LNCaP clone FGC (cell line): ENCODE measurements at places on chromosomes 4 and X.

DNA sequence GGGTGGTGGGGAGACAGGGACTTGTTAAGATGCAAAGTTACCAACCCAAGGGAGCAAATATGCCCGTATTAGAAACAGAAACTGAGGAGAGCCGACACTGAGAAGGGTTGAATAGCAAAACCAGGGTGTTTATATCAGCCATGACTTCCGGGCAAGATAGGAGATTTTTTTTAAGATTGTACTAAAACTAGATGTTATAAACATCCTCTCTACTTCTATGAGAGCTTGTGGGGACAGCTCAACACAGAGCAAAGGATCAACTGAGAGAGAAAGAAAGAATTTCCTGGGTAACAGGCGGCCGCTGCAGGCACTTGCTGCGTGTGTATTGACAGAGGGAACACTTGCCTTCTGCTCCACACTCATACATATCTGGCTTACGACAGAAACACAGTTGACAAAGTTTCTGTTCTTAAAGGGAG, 49.1 kb upstream of the FBXW7 start:
- DNase-seq: no peak

DNA sequence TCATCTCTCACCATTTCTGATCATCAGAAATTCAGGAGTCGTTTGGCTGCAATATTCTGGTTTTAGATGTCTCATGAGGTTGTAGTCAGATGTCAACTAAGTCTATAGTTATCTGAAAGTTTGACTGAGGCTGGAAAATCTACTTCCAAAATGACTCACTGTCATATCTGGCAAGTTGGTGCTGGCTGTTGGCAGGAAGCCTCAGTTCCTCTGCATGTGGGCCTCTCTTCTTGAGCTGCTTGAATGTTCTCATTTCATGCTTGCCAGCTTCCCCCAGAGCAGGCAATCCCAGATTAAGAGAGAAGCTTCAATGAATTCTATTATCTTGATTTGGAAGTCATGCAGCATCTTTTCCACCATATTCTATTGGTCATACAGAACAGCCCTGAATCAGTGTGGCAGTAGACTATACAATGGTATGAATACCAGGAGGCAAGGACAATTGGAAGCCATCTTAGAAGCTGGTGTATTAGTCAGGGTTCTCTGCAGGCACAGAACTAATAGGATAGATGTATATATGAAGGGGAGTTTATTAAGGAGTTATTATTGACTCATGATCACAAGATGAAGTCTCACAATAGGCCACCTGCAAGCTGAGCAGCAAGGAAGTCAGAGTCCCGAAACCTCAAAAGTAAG, 46.8 kb upstream of the ELF2 start:
- DNase-seq: no peak

- no peak for DNase-seq
Observed at GRCh38 chr4:105162123-105162796, 15.6 kb downstream of the TET2 start.

- DNase-seq: no peak
Observed at GRCh38 chr4:168769837-168770236, 240.2 kb downstream of the CBR4 start.

DNA sequence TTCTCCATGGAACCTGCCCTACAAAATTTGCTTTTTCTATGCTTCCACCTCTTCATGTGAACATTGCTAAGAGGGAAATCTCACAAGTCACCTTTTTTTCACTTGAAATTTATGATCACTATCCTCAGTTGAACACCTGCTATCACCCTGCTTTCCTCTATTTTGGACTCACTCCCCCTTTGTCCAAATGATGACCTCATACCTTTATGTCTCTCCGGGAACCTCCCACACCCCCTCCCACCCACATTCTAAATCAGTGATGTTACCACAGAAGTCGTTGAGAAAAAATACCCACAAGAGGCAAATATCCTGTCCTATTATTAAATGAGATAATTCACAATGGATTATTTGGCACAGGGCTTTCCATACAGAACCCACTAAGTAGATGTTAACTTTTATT, 156.5 kb downstream of the RNF150 start:
- DNase-seq: no peak

- DNase-seq: no peak
Observed at GRCh38 chrX:85375333-85375738, 4.1 kb downstream of the POF1B start.

GRCh38 chrX:97909245-97909644, 1025.5 kb downstream of the RPA4 start:
- no peak for DNase-seq

- DNase-seq: no peak
Observed at GRCh38 chr4:152290366-152290921, 245.4 kb downstream of the FBXW7 start.

DNA sequence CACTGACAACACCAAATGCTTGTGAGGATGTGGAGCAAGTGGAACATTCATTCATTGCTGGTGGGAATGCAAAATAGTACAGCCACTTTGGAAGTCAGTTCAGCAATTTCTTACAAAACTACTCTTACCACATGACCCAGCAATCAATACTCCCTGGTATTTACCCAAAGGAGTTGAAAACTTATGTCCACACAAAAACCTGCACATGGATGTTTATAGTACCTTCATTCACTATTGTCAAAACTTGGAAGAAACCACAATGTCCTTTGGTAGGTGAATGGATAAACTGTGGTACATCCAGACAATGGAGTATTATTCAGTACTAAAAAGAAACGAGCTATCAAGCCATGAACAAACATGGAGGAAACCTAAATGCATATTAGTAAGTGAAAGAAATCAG, 27.5 kb downstream of the HUWE1 start:
- DNase-seq: no peak

DNA sequence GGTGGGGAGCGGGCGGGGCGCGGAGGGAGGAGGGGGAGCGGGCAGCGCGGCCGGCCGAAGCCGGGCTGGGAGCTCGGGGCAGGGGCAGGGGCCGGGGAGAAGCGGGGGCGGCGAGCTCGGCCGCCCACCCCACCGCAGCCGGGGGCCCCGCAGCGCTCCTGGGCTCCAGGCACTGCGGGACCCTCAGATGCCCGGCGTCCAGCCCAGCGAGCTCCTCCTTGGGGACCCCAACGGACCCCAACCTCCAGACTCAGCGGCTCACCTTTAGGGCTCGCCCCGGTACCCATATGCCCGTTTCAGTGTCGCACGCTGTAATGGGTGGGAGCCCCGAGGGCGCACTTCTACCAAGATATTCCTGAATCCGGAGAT, 357 bp upstream of the ADGRG2 start:
- DNase-seq: no peak

DNA sequence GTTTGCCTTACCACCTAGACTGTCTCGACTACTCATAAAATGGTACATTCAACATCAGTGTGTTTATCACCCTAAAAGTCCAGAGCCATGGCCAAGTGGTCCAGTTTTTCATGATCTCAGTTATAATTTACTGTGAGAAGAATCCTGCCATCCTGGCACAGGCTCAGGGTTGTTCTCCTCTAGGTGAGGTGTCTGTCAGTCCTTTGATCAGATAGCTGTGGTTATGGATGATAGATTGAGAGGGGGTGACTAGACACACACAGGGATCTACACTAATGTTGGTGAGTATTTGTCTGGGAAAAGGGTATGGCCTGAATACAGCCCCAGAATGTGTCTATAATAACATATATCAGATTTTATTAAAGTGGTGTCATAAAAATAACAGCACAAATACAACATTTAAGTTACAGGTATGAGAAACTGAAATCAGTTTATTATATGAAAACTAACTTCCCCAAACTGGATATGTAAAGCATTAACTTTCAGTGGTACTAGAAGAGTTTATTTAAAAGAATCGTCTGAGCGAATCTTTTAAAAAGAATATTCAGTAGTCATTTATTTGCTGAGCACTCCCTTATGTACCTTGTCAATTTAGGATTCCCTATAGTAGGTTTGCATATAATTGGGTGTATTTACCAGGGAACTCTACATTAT, 93.3 kb downstream of the STIM2 start:
- no peak for DNase-seq

- no peak for DNase-seq
Observed at GRCh38 chrX:95056901-95057300, 1382.9 kb downstream of the FAM133A start.

GRCh38 chr4:186886759-186887158, 163.1 kb upstream of the FAT1 start:
- no peak for DNase-seq

- DNase-seq: no peak
Observed at GRCh38 chr4:74157154-74157553, 764 bp upstream of the MTHFD2L start.

- DNase-seq: no peak
Observed at GRCh38 chr4:185108669-185109068, 34.4 kb upstream of the SLC25A4 start.

DNA sequence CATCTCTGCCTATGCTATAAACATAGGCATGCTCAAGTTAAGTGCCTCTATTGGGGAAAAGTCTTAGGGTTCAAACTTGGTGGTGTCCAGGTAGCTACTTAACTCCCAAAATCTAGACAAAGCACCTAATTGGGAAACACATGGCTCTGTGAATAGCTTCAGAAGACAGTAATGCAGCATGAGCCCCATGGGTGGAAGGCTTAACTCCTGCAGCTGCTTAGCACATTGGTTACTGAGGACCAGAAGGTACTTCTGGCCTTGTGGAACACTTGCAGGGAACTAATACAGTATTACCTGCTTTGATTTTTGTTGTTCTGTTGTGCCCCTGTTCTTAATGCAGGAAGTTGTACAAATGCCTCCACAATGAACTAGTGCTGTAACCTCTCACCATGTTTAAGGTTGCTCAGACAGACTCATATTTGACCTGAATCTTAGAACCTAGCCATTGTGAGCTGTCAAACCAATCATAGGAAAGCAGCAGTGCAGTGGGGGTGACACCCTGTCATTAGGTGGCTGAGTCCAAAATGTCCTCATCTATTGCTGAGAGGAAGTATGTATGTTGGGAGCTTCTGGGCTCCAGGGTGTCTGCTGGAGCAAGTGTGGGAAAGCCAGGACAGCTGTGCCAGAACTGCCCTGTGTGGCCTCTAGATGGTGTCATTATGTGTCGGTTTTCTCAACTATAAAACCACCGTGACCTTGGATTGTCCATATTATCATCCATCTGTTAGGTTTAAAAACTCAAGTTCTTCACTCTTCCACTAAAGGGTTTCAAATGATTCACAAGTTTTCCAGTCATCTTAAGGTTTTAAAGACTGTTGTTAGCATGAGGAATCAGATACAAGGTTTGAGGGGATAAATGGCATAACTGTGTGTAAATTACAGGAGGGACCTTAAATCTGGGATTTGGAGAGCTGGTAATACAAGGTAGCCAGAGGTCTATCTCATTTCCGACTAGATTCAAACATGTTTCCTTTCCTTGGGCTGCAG, 69.9 kb upstream of the WDR1 start:
- DNase-seq: no peak

DNA sequence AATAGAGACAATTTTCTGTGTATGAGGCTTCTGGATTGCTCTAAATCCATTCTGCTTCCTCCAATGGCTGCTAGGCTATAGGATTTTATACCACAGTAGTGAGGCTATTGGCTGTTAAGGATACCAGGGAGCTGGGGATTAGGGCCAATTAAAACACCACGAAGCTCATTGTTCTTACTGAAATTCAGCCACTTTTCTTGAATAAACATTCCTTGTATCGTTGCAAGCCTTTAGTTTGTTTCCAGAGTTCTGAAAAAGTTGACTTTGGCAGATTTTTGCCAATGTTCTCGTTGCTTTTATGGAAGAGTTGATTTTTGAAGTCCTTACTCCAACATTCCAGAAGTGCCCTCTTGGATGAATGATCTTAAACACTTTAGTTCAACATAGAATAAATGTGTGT, 238.4 kb upstream of the TEX13A start:
- DNase-seq: no peak

DNA sequence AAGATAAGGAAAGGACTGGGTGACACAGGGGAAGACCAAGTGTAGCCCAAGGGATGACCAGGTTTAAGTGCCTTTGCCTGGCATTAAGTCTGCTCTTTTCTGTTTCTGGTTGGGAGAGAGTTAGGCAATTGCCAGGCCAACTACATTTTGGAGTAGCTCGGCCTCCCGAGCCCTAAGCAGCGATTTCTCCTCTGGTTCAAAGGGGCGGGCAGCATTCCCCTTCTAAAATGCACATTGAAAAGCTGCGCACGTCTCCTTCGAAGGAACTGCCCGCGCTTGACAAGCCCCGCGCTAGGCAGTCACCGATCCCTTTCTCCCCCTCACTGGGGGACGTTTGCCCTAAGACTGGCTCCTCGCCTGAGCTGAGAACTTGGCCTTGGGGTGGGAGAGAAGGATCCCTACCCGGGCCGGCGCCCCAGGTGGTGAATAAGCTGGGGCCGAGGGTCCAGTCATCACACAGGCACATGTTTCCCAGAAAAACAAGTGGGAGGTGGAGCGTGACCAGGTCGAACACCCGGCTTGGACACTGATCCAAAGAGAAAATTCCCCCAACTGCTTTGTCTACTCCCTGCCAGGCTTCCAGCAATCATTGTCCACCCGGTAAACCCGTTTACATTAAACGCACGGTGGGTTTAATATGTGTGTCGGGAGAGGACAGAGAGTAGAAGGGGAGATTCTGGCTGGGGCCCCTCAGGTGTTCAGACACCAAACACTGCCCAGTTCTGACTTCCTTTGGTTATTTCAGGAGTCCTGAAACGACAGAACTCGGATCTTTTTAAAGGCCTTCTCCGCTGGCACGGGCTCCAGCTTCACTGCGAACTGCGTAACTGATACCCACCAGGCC, 4.0 kb downstream of the ARX start:
- DNase-seq: no peak

GRCh38 chrX:72121383-72121782, 10.3 kb downstream of the RTL5 start:
- no peak for DNase-seq

DNA sequence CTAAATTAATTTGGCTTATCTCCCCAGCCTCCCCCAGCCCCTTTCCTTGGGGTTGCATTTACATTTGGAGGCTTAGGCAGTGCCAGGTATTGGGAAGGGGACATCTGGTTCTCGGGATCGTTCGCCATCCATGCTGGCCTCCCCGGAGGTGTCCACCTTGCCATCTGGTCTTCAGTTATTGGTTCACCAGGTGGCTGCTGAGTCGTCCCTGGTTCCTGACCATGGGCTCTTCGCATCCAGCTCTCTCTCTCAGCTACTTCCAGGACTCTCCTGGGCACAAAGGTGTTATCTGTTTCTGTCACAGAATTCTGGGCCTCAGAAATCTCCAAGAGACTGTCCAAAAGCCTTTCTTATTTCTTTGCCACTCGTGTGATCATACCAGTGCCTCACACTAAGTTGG, 75.4 kb upstream of the SCOC start:
- no peak for DNase-seq

- no peak for DNase-seq
Observed at GRCh38 chrX:12919051-12919450, 12.6 kb downstream of the TLR8 start.

DNA sequence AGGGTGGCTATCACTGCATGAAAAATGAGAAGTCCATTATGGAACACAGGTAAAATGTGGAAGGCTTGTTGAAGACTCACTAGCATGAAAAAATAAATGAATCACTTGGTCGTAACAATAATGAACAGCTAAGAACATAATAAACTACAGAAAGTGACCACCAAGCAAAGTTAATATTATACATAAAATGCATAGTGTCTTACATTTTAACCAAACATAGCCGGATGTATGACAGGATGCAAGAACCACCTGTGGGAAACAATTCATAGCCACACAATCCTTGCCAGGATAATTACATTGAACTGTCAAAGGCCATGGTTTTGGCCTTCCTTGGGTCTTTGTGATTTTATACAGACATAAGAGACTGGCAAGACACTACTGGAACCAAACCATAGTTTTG, 81.9 kb upstream of the ATXN3L start:
- no peak for DNase-seq
